Stimulated activated CD8-positive, alpha-beta memory T cell treated with anti-CD3 and anti-CD28 coated beads, Interleukin-2, amount 100 ng/mL, for 1 hour (primary cell): ENCODE measurements at places on chromosomes 7 and 10.

GRCh38 chr7:37348982-37349381 is 99.7 kb downstream of the ELMO1 start:
- DNase-seq, result no peak

DNA sequence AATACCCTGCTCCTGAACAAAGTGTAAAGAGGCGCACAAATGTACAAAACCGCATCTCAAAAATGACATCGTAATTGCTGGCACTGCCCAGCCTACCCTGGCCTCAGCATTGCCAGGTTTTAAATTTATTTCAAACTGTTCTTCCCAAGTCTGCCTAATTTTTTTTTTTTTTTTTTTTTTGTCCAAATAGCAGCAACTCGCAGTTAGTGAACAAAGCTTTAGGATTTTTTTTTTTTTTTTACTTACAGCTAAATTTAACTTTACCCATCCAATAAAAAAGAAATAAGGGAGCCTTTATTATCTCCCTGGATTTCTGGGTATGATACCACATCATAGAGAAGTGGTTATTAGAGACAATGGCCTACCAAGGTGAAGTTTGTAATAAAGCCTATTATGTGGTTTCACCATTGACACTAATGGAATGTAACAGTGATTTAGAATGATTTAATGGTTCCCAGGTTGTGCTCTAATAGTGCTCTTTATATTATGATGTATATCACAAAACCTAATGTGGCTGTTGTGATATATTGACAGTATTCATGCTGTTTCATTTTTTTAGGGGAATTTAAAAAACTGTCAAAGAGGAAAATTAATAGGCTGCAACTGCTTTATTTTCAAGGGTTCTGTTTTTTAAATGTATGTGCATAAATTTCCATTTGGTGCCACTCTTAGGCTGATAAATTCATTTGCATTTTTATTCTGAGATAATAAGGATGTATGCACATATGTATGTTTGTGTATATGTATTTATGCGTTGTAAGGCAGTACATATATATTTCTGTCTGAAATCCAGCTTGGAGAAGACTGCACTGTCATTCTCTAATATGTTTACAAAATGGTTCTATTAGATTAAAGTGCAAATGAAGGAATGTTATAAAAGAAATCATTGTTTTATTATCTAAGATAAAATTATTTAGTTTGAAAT is 309.0 kb downstream of the TFEC start:
- DNase-seq, result no peak

DNA sequence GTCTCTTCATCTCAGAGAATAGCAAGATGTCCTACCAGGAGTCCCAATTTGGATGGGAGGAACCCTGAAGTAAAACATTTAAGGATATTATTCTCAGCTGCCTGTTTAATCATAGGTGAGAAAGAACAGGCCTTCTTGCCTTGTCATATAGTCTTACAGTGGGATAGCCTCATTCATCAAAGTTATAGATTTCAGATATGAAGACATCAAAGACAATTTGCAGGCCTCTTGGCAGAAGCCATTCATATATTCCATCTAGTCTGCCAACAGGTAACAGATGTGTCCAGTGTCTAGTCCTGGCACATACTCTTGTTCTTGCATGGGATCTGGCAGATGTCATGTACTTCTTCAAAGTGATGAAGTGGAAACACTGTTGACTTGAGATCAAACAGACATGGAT is 601.3 kb upstream of the GHITM start:
- DNase-seq, result no peak

DNA sequence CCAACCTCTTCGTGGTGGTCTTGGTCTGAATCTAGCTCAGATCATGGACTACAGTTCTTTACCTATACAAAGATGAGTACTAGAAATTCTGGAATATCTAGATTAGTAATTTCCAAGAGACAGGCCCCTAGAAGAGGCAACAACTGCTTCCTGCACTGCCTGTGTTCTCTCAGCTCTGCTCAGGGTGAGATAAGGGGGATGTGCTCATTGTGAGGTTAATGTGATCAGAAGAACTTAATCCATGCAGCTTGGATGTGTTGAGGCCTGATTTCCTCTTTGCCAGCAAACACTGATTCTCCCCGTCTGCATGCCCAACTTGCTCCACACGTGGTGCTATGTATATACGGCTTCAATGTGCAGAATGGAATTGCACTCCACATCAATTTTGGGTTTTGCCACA is 268.0 kb downstream of the PHTF2 start:
- DNase-seq, result no peak

DNA sequence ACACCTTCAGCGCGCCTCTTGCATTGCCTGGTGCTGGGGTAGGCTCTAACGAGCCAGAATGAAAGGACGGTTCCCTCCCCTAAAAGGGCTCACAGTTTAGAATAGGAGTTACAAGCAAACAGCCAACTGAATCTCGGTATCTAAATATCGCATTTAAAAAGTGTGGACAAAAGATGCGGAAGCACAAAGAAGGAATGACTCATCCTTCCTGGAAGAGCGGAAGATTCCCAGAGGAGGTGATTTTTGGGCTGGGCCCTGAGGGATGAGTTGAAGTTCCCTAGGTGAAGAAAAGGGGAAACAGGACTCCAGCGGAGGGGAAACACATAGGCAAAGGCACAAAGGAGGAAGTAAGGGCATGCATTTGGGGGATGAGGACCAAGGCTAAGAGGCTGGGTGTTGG is 29.9 kb downstream of the SRRM3 start:
- DNase-seq, result no peak

GRCh38 chr10:60224066-60224705 is 165.5 kb downstream of the ANK3 start:
- DNase-seq, result no peak
